ENCODE measurements at places on chromosomes 13 and 19.

GRCh38 chr13:51976423-51976822, 34.8 kb downstream of the ATP7B start:
- DNase-seq, result no peak

DNA sequence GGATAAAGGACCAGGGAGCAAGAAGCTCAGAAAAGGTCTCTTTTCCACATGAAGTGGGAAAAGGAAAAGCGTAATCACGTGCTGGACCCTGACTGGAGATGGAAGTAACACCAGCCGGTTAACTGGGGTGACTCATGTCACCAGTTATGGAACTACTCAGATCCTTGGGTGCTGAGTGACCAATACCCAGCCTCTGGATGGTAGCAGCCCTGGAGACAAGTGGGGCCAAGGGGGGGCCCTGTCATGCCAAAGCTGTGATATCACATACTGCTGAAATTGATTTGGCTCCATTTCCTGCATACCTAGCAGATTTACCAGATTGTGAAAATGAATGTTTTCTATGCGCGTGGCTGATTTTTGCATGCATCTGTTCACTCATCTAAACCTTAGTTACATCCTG, 158.9 kb downstream of the ZIC5 start:
- DNase-seq, result no peak

GRCh38 chr19:38228491-38229439, 4.7 kb upstream of the DPF1 start:
- no peak for DNase-seq

DNA sequence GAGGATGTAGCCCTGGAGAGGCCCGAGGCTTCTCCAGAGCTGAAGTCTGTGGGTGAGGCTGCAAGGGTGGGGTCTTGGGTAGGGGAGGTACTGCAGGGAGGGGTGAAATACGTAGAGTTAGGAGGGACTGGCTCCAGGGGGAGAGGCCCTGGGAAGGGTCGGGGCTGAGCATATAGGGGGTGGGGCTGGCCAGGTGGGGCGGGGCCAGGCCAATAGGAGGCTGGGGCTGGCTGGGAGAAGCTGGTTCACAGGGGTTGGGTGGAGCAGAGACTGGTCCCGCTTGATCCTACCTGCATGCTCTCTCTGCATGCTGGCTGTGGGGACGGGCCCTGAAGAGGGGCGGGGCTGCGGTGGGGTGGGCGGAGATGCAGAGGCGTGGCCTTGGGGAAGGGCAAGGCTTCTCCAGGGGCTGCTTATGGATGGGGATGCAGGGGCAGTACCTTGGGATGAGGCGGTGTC, 51.9 kb downstream of the CELF5 start:
- no peak for DNase-seq

DNA sequence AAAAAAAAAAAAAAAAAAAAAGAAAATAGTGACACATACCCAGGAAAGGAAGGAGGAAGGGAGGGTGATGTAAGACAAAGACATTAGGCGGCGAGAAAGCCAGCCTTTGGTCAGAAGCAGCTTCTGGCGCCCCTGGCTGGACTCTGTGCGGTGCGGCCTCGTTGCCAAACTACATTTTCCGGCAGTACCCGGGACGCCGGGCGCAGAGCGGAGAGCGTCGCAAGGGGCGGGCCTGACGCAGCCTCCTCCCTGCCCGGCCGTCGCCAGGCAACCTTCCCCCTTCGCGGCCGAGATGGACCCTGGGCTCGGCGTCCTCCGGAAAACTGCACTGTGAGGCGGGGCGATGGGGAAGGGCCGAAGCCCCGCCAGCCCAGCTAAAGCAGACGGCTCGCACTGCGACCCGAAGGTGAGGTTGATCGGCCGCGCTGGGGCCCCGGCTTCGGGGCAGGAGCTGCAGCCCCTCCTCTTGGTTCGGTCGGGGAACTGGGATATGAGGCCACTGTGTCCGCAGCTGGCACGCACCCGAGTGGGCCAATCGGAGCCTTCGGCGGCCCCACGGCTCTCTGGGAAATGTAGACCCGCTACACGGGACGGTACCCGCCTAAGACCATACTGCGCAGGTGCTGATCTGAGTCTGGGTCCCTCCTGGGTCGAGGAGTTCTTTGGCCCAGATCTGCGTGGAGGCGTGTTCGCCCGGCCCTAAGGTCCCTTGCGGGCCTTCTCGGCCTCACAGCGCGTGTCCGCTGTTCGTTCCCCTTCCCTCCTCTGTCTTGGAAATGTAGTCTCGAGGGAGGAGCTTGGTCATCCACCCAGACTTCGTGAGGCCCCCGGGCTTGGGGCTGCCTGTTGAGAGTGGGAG, 2.3 kb upstream of the MZF1 start:
- DNase-seq, result no peak

GRCh38 chr13:24214528-24214927, 54.0 kb downstream of the SPATA13 start:
- DNase-seq, result no peak

- DNase-seq, result no peak
Measured at GRCh38 chr13:40496035-40496810, 170.2 kb downstream of the FOXO1 start.

DNA sequence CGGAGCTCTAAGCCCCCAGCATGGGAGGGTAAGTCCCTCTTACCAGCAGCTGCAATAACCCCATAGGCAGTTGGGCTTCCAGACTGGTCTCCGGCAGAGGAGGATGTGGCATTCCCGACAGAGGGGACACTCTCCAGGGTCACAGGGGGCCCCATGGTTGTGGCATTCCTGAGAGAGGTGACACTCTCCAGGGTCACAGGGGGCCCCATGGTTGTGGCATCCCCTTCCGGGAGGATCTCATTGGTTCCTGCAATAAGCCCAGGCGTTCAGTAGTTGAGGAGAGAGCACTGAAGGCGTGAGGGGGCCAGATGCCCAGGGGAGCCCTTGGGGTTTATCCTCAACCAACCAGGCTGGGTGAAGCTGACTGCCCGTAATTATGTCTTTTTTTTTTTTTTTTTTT, 5.4 kb downstream of the CD320 start:
- no peak for DNase-seq

- DNase-seq, result no peak
Measured at GRCh38 chr19:6412061-6412446, 12.6 kb downstream of the KHSRP start.

GRCh38 chr13:107721125-107721869, 494.0 kb downstream of the LIG4 start:
- peak; percentile 49 for DNase-seq

DNA sequence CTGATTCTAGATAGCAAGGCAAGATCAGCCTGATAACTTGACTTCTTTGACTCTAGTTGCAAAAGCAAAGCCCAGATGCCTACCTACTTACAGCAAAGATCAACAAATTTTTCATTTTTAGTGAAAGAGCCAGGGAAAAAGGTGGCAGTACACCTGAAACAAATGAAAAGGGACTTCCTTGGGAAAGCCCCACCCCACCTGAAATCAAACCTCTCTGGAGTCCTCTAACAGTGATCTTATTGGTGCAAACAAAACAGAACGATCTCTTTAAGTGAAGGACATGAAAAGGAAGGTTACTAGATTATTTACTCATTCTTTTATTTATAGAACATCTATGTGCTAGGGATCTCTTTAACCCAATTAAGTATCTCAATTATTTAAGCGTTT, 507 bp upstream of the LCP1 start:
- no peak for DNase-seq

GRCh38 chr13:90187478-90188350, 1159.8 kb upstream of the MIR17HG start:
- no peak for DNase-seq

DNA sequence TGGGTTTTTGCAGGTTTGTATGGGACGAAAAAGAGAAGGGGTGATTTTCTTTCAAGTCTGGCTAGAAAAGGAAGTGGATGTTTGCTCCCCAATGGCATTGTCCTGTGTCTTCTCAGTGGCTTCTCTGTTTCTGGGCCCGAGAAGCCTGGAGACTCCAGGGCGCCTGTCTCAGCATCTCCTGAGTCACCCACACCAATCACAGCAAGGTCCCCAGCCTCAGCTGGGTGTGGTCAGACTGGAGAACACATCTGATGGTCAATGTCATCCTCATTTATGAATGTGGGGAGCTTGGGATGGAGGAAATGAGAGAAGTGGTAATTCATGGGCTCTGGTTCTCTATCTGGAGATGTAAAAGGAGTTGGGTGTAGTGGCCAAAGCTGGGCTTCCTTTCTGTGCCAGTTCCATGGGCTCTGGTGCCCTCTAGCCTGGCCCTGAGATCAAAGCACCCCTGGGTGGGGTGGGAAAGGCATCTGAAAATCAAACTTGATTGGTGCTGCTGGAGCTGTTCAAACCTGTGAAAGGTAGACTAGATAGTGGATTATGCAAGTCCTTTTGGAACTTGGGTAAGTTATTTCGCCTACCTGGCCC, 13.4 kb downstream of the RASL11A start:
- no peak for DNase-seq

GRCh38 chr13:80276371-80277289, 64.3 kb downstream of the SPRY2 start:
- peak; percentile 30 for DNase-seq

- no peak for DNase-seq
Measured at GRCh38 chr13:98445340-98446233, 131.3 kb downstream of the STK24 start.

- DNase-seq, result no peak
Measured at GRCh38 chr19:55278391-55279135, 1.3 kb downstream of the HSPBP1 start.

- DNase-seq, result no peak
Measured at GRCh38 chr13:94708031-94708859, 4.1 kb downstream of the SOX21 start.

DNA sequence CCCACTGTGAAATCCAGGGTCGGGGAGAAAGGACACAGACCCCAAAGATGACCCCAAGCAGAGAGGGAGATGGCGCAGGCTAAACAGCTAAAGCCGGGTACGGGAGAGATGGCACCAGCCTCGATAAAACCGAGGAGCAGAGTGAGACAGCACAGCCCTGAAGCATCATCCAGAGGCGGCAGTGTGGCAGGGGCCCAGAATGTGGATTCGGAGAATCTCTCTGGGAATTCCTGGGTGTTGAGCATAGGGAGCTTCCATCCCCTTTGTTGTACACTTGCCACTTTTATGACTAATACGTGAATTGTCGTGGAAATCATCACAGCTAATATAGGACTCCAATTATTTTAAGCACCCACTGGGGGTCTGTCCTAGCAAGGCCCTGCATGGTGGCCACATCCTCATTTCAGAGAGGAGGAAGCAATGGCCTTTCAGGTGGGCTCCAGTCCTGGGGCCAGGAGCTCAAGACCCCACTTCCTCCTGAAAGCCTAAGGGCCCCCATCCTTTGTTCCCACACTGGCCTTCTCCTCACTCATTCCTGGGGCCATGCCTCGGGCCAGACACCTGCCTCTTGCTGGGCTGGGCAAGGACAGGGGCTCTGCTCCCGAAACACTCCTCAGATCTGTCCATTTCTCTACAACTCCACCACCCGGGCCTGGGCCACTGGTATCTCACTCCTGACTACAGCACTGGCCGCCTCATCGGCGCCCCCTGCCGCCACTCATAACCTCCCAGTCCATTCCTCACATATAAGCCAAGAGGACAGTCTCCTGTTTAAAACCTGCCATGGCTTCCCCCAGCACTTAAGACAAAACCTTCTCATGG, 29.3 kb upstream of the ATP1A3 start:
- DNase-seq, result no peak

DNA sequence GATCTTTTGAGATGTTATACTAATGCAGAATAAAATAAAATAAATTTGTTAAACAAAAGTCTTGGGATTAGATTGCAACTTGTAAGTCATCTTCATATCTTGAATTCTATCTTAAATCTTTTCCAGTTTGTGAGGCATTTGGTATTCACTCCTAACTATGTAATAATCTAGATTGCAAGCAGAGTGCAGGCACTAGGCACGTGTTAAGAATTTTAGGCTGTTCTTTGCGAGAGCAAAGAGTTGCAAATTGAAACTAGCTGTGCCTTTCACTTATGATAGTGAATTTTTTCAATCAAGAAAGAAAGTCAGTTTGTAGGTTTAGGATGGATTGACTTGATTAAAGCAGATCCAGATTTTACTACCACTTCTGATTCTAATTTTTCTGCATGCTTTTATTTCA, 264.1 kb upstream of the SPRY2 start:
- no peak for DNase-seq

- DNase-seq, result no peak
Measured at GRCh38 chr19:12075538-12076139, 11.1 kb downstream of the ZNF844 start.

DNA sequence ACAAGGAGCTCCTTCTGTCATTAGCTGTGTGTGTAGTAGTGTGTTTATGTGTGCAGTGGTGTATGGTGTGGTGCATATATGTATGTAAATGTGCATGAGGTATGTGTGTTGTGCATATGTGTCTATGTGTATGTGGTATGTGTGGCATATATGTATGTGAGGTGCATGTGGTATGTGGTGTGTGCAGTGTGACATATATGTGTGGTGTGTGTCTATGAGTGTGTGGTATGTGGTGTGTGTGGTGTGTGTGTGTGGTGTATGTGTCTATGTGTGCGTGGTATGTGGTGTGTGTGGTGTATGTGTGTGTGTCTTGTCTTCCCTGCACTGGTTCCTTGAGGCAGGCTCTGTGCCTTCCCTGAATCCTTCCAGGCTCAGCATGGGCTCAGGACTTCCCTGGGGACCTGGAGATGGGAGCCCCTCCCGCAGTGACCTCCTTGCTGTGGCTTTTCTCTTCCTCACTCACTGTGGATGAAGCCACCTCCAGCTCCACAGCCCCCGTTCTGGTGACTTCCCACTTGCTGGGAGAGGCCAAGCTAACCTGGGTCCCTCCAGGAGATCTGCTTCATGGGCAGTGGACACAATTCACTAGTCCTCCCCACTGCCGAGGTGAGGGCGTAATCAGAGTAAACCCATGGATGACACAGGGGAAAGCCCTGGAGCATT, 64.2 kb downstream of the CCDC70 start:
- DNase-seq, result no peak

DNA sequence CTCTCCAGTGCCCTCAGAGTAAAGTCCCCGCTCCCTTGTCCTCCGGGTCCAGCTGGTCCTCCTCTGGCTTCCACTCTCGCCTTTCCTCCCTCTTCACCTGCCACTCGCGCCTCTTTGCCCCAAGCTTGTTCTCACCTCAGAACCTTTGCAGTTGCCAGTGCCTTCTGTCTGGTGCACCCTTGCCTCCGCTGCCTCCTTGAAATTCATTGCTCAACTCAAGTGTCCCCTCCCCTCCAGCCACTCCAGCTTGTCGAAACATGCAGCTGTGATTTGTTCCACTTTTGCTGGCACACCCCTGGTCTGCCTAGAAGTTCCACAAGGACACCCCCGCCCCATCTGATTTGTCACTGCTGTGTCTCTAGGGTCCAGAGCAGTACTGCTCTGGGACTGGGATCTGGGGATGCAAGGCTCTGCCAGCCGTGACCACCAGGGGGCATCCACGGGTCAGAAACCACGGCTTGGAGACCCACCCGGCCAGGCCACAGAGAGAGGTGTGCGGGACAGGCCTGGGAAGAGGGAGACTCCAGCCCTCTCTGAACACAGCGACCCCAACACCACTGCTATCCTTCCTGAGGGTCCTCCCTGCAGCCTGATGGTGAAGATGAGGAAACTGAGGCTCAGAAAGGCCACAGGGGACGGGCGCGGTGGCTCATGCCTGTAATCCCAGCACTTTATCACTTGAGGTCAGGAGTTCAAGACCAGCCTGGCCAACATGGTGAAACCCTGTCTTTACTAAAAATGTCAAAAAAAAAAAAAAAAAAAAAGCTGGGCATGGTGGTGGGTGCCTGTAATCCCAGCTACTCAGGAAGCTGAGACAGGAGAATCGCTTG, 49.9 kb downstream of the AP1M1 start:
- DNase-seq, result no peak

- DNase-seq, result no peak
Measured at GRCh38 chr13:111011899-111012298, 97.0 kb upstream of the ANKRD10 start.

- no peak for DNase-seq
Measured at GRCh38 chr13:112032186-112032993, 34.6 kb upstream of the SOX1 start.

Measured in NCI-H2081 treated with DMSO at 0.1 percent for 48 hours (cell line).